ENCODE measurements at places on chromosomes 12 and 14.

GRCh38 chr14:78967111-78967809 is 797.1 kb downstream of the NRXN3 start:
- DNase-seq, result no peak

- peak; percentile 7 for DNase-seq
Observed at GRCh38 chr14:89418976-89419375, 1.9 kb upstream of the FOXN3 start.

GRCh38 chr12:116672842-116673516 is 64.9 kb downstream of the SPRING1 start:
- no peak for DNase-seq

- no peak for DNase-seq
Observed at GRCh38 chr14:52241087-52241793, 26.3 kb upstream of the PTGDR start.

DNA sequence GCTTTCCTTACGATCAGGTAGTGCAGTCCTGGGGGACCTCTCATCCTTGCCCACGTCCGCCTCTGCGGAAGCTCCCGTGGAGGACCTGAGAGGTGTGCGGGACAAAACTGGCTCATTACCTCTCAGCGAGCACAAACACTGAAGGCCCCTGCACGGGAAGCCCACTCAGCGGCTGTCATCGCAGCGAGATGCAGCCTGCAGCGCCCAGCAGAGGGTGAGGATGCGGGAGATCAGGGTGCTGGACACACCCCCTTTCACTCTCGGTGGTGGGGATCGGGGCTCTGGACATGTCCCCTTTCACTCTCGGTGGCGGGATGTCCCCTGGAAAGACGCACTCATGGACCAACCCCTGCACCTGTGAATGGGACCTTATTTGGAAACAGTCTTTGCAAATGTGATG is 111.6 kb downstream of the PIWIL1 start:
- DNase-seq, result no peak

GRCh38 chr12:92648242-92649031 is 54.4 kb upstream of the PLEKHG7 start:
- no peak for DNase-seq

GRCh38 chr12:130127532-130127911 is 34.7 kb upstream of the FZD10 start:
- DNase-seq, result no peak

GRCh38 chr14:59277659-59278058 is 89.2 kb downstream of the DAAM1 start:
- DNase-seq, result no peak

- DNase-seq, result no peak
Observed at GRCh38 chr14:70317969-70318634, 41.4 kb downstream of the COX16 start.

- DNase-seq, result no peak
Observed at GRCh38 chr12:95216711-95217376, 423 bp downstream of the FGD6 start.

DNA sequence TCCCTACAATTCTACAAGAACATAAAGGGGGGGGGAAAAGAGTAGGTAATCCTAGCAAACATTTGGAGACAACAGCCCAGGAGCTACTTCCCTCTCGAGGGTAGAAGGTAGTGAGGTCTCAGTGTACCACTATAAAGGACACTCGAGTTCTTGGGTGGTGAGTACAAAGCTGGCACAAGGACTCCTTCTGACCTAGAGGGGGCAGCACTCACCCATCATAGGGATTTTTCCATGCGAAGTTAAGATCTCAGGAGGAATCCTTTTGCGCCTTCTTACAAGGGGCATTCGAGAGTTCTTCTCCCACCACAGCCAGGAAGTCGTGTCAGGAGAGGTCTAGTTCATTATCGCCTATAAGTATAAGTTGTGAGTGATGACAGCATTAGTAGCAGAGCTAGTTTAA is 200.2 kb upstream of the RBM19 start:
- no peak for DNase-seq

DNA sequence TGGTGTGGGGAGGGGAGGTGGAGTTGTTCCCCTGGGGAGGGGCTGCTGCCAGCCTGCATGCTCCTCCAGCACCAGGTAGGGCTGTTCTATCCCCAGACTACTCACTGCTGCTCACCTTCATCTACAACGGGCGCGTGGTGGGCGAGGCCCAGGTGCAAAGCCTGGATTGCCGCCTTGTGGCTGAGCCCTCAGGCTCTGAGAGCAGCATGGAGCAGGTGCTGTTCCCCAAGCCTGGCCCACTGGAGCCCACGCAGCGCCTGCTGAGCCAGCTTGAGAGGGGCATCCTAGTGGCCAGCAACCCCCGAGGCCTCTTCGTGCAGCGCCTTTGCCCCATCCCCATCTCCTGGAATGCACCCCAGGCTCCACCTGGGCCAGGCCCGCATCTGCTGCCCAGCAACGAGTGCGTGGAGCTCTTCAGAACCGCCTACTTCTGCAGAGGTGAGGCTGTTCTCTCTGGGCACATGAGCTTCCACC is 3.5 kb downstream of the IRF9 start:
- no peak for DNase-seq

GRCh38 chr12:3145546-3146310 is 68.5 kb downstream of the TSPAN9 start:
- DNase-seq, result no peak

GRCh38 chr12:1882850-1883470 is 35.5 kb downstream of the CACNA2D4 start:
- no peak for DNase-seq

DNA sequence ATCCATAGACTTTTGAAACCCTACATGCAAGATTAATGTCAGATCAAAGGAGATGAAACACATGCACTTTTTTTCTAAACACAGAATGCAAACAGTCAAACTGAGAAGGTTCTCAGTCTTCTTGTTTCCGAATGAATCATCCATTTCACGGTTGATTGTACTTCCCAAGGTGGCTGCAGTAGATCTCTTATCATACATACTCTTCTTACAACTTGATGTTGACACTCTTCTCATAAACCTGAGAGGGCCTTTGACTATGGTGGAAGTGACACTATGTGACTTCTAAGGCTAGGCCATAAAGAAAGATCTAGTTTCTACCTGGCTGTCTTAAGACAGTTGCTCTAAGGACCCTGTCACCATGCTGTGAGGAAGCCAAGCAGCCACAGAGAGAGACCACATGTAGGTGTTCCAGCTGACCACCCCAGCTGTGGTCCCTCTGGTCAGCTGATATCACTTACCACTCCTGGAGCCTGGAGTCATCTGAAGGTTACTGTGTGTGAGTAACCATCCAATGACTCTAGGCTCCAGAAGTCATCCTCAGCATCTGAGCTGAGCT is 67.2 kb upstream of the HMGA2 start:
- no peak for DNase-seq

DNA sequence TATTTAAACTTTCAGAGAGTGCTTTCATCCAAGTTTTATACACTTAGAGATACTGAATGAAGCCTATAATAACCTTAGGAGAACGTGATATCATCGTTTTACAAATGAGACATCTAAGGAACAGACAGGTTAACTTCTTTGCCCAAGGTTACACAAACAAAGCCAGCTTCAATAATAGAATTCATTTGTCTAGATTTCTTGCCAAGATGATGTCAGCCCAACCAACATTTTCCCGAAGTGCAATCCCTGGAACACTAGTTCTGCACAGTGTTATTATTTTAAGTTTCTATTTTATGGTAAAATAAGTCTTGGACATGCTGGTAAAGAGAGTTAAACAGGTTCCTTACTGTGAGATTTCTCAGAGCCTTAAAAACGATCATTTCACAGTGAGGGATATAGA is 174.6 kb downstream of the SLC25A21 start:
- DNase-seq, result no peak

GRCh38 chr12:79059557-79059956 is 195.0 kb downstream of the SYT1 start:
- no peak for DNase-seq

- no peak for DNase-seq
Observed at GRCh38 chr14:85566603-85567002, 36.7 kb downstream of the FLRT2 start.

All from effector memory CD8-positive, alpha-beta T cell (primary cell).